T-helper 22 cell (primary cell): ENCODE measurements at places on chromosomes 1 and 21.

DNA sequence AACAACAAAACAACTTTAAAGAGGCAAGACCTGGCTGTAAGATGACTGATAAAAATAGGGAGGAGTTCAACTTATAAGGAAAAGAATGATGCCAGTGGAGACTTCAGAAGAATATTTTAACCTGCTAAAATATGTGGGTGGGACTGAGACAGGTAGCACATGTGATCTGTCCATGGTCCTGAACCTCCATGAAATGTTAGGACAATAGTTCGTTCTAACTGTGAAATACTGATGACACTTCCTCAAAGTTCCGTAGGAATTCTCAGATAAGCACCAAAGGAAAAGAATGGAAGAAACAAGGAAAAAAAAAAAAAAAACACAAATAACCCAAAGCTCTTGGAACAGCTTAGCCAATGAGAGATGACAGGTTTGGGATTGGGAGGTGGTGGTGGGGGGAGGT lies 44.7 kb downstream of the CDC42BPA start:
- no peak for DNase-seq

GRCh38 chr1:12771186-12771585 lies 2.4 kb upstream of the PRAMEF12 start:
- DNase-seq = no peak

GRCh38 chr21:14675774-14676530 lies 129.8 kb upstream of the SAMSN1 start:
- DNase-seq = no peak

- DNase-seq = no peak
Observed at GRCh38 chr1:210557426-210558077, 228.8 kb downstream of the HHAT start.

DNA sequence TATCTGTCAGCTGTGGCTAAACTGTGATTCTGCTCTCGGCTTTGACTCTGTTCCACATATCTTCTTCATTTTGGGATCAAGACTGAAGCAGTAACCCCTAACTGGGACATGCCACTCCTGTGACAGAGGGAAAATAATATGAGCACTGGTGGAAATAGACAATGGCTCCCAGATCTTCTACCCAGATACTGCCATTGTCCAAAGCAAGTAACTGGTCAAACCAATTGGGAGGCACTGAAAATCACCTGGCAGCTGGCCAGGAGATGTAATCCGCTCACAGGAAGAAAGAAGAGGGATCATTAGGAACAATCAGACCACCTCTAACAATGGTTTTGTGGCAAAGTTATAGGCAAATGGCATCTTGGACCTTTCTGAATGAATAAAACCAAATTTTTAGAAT lies 10.7 kb downstream of the SNX7 start:
- DNase-seq = no peak

DNA sequence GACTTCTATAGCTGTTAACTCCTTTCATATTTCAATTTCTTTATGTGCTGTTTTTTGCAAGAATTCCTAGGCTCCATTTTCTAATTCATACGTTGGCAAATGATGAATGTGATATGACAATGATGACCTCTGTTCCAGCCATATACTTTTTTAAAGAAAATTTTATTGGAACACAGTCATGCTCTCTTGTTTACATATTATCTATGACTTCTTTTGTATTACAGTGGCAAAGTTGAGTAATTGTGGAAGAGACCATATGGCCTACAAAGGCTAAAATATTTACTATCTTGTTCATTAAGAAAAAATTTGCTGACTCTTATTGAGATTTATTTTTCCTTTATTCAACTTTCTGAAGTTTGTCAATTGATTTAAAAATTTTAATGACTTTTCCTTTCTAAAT lies 7.1 kb downstream of the IFI44L start:
- DNase-seq = no peak

DNA sequence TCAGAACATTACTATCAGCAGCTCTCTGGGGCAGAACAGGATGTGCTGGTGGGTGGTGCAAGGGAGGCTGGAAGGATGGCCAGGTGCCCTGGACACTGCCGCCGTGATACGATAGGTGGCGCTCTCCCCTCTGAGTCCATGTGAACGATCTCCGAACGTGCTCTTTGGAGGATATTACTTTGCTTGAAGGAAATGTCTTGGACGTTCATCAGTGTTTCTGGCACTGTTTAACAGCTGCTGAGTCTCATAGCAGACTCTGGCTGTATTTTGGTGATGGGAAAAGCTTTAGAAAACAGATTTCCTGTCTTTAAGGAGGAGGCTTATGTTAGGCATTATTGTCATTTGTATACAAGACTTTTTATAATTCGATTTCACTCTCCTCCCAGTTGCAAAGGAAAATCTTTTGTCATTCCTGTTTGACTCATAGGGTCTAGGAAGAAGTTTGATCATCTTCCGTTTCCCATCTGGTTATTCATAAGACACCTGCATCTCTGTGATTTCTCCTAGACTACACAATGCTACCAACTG lies 386.2 kb upstream of the ADGRL2 start:
- no peak for DNase-seq

GRCh38 chr1:18734001-18734400 lies 103.4 kb downstream of the PAX7 start:
- DNase-seq = no peak

GRCh38 chr1:235567812-235568503 lies 63.7 kb upstream of the B3GALNT2 start:
- DNase-seq = no peak

GRCh38 chr1:8165595-8166360 lies 139.7 kb upstream of the ERRFI1 start:
- DNase-seq = no peak

- DNase-seq = no peak
Observed at GRCh38 chr1:3393987-3394920, 60.2 kb upstream of the ARHGEF16 start.
